ENCODE measurements at places on chromosomes 4 and X.
A peak's percentile ranks its signal among the peaks of the same experiment; 100 is the strongest.

DNA sequence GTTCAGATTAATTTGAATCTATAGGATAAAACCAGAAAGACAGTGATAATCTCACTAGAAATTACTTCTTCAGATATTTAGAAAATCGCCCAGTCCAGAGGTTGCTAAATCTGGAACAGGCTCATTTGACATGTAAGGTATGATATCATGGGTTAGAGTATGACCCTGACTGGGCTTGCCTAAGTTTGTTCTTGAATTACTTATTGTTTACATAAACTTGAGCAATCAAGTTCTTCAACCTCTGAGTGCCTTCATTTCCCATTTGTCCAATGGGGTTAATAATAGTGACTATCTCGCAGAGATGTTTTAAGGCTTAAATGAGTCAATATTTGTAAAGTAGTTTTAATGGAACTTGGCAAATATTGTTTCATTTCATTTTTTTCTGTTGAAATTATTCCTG is 1947.6 kb upstream of the IGFBP7 start:
- DNase-seq = peak; percentile 89

GRCh38 chr4:103996064-103996463 is 276.3 kb upstream of the TACR3 start:
- DNase-seq = peak; percentile 71

- DNase-seq = peak; percentile 14
These were observed 323.1 kb downstream of the KCNIP4 start for GRCh38 chr4:21625447-21625846.

DNA sequence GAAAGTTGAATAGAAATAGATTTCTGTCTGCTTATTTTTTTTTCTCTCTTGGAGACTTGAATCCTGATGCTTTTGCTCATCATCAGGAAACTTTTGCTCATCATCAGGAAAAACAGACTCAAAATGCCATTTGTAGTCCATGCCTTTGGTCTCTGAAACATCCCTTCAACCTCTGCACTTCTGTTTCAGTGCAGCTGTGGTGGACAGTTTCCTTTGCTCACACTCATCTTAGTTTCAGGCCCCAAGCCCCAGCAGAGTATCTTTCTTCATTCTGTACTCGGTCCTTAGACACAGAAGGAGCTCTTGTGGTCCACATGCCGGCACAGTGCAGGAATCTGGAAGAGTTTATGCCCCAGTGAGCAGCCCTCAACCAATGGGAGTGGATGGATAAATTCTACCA is 337.9 kb downstream of the PPP3CA start:
- DNase-seq = no peak

- no peak for DNase-seq
These were observed 1673.4 kb upstream of the PCDH7 start for GRCh38 chr4:29046781-29047180.

All from DMS53 (cell line).